Suppressor macrophage treated with lipopolysaccharide for 4 hours (primary cell): ENCODE measurements at places on chromosomes 2 and 18.

DNA sequence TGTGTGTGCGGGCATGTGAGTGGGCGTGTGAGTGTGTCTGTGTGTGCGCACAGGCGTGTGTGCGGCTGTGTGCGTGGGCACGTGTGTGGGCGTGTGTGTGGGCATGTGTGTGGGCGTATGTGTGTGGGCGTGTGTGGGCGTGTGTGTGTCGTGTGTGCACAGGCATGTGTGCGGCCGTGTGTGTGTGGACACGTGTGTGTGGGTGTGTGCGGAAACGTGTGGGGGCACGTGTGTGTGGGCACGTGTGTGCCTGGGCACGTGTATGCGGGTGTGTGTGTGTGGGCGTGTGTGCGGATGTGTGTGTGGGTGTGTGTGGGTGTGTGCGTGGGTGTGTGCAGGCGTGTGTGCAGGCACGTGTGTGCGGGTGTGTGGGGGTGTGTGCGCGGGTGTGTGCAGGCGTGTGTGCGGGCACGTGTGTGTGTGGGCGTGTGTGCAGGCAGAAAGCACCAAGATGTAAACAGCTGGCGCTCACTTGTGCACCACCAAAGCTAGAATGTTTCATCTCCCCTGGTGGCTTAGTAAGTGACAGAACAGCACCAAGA is 31.2 kb upstream of the ALKAL2 start:
- DNase-seq = no peak

DNA sequence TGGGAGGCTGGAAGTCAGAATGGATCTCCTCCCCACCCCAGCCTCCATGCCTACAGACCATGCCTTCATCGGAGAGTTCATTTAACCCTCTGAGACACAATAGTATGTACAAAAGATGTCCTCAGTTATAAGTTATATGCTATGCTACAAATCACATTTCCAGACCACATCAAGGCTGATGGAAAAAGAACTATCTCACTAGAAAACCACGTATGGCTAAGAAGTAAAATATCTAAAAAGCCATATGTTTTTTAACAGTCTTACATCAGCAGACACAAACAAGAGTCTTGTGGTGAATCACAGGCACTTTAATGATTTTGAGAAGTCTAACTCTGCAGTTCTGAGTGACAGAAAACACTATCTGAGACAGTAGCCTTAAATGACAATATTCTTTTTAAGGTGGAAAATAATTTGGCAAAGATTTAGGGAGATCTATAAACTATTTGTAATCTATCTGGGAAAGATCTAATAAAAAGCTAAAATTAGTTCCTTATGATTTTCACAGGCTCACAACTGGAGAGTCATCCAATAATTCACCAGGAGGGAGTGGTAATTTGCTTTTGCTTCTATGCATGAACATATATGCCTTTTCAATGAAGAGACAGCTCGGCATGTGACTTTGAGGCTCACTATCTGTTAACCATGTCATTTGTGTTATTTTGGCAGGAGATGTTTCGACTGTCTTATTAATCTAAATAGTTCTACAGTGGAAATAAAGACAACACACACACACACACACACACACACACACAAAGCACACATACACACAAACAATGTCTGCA is 197.5 kb downstream of the IRS1 start:
- no peak for DNase-seq

DNA sequence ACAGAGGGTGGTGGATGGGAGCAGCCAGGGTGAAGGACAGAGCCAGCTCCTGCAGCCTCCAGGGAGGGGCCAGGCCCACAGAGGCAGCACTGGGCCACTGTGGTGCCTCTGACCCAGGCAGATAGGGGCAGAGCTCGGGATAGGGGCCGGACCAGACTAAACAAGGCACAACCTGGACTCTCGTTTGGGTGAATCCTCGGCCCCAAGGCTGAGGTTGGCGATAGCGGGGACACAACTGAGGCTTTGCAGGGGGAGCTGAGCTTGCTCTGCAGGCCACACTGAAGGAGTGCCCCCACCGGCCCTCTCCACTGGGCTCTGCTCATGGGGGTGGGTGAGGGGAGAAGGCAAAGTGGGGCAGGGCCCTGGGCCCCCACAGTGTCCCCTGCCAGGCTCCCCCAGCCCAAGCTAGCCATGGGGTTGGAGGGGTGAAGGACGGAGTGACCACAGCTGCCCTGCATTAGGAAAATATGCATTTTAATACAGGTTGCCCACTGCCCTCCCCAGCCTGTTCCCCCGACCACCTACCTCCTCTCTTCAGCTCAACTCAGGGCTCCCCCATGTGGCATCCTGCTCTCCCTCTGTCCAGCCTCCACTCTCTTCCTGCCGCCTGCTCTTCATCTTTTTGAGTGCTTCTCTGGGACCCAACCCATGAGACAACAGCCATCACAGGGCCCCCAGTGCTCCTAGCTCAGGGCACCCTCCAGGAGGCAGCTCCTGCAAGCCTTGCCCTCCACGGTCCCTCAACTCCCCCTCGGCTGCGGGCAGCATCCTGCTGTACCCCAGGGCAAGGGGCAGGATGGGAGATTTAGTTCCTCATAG is 152.8 kb downstream of the INHBB start:
- DNase-seq = no peak

- no peak for DNase-seq
Measured at GRCh38 chr2:29530281-29530680, 391.1 kb downstream of the ALK start.

DNA sequence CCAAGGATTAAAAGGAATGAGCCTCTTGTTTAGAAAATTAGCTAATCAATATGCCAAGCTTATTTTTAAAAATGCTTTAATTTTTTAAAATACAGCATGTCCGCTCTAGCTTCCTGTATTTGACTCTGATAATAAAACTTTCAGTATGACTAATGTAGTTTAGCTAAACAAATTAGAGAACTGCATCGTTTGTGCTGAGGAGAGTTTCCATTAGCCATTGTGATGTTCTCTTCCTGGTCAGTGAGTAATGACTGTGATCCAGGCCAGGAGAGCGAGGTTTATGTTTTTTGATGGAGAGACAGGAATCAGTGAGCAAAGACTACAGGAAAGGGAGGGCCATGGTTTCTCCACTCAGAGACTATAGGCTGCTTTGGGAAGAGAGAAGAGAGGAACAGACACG is 237.2 kb upstream of the ETAA1 start:
- DNase-seq = no peak

DNA sequence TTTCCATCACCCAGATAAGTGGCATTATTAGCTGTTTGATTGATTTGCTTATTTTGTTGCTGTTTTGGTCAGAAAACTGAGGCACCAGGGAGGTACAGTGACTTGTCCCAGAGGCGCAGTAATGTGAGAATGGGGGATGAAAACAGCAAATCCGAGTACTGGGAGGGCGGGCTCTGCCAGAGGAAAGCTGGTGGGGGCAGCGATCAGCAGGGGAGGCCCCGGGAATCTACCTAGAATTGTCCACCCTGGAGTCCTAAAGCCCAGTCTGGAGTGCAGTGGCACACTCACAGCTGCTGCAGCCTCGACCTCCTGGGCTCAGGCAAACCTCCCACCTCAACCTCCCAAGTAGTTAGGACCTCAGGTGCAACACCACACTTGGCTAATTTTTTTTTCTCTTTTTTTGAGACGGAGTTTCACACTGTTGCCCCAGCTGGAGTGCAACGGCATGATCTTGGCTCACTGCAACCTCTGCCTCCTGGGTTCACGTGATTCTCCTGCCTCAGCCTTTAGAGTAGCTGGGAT is 17.0 kb upstream of the PTMA start:
- no peak for DNase-seq

DNA sequence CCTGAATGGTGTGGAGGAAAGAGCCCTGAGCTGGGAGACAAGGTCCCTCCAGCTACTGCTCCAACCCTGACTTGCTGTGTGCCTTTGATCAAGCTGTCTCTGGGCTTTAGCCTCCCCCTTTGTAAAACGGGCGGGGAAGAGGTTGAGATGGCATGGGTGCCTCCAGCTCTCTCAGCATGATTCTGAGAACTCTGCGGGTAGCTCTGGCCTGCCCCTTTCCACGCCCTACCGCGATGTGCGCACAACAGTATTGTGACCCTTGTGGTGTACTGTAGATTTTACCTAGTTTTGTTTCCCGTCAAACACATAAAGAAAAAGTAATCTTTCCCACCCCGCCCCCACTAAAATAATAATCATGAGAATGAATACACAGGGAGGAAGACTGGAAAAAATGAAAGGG is 5.3 kb downstream of the CD8A start:
- DNase-seq = no peak

- DNase-seq = no peak
Measured at GRCh38 chr2:179571252-179571651, 290.2 kb downstream of the ZNF385B start.

- DNase-seq = no peak
Measured at GRCh38 chr18:7671105-7671504, 104.0 kb downstream of the PTPRM start.

DNA sequence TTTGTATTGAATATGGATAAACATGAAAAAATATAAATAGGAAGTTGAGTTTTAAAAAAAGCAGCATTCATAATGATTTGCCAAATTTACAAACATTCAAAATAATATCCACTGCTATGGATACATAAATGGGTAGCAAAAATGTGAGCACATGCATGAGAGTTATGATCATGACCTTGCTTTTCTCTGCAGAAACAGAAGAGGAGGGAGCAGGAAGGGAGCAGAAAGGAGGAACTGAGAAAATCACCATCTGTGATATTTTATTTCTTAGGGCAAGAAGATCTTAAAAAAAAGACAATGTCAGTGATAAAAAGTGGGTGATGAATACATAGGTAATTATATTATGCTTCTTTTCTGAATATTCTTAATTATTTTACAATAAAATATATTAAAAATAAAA is 17.7 kb upstream of the CCDC93 start:
- no peak for DNase-seq

- no peak for DNase-seq
Measured at GRCh38 chr2:201344663-201345366, 12.3 kb downstream of the FLACC1 start.
